ENCODE measurements at places on chromosomes 5 and 9.
A peak's percentile ranks its signal among the peaks of the same experiment; 100 is the strongest.

DNA sequence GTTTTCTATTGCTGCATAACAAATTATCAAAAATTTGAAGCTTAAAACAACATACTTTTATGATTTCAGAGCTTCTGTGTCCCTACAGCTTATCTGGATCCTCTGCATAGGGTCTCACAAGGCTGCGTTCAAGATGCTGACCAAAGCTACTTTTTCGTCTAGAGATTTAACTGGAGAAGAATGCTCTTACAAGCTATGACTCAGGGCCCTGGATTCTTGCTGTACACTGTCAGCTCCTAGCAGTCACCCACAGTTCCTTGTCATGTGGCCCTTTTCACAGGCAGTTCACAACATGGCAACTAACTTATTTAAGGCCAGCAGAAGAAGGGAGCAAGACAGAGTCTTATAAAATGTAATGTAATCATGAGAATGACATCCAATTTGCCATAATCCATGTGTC is 70.8 kb upstream of the FAM174A start:
- no peak for DNase-seq

DNA sequence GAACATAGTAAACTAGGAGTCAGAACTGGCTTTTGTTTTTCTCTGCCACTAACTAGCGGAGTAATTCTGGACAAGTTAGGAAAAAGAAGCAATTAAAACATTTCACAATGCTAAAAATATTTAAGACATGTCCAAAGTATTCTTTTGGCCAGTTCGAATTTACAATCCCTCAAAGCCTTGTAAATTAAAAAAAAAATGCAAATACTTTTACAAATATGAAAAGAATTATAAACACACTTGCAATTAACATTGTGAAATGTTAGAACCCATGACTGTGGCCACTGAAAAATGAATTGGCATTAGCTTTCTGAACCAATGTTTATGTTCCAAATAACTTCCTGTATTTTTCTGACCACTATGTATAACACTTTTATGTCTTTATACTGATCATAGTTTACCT is 2.2 kb downstream of the RAD1 start:
- no peak for DNase-seq

DNA sequence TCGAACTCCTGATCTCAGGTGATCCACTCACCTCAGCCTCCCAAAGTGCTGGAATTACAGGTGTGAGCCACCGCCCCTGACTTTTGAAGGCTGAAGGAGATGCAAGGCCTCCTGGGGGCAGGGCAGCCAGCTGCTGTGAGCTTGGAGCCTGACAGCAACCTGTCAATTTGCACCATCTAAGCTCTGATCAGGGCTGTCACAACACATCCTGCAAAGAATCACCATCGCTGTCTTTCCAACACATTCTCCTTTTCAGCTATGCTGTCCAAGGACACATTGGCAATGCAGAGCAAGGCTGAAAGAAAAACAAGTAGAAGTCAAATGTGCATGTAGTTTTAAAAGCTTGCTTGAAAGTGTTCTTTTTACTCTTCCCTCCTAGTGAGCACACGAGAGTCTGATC is 54.6 kb downstream of the GNA14 start:
- DNase-seq = no peak

DNA sequence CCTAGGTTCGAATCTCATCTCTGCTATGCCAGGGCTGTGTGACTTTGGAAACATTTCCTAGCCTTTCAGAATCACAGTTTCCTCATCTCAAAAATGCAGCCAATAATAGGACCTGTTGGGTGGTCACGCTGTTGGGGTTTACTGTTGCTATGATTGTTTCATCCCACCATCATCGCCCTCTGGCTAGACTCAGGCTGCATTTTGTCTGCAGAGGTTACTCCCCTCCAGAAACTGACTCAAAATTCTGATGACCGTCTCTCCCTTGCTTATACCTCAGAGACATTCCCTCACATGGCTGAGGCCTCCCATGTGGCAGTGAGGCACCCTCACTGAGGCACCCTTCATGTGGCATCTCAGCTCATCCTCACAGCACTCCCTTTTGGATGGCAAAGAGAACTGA is 61.6 kb downstream of the COL27A1 start:
- DNase-seq = no peak

DNA sequence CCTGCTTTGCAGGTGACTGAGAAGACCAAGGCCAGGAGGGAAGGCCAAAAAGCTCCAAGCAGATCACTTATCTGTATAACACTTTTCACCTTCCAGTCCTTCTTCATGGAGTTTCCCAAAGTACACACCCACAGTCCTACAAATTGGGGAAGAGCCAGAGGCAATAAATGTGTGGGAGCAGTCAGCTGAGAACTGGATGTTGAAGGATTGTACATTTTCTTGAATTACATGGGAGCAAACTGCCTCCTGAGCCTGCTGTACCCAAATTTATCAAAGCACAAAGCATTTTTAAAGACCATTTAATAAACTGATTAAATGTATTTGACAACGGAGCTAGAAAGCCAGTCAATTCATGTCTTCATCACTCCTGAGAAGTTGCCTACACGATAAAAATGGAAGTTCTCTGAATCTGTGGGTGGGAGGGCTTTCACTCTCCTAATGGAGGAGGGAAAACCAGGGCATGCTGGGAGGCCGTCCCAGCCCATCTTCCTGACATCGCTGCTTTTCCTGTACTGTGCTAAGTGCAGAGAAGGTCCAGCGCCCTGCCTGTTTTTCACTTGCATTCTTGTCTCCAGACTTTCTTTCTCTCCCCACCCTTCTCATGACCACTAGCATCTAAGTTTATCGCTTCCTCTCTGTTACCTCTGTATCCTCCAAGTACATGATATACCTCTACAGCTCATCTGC is 79.0 kb downstream of the KCNIP1 start:
- no peak for DNase-seq

GRCh38 chr5:1280177-1281037 is 14.5 kb downstream of the TERT start:
- no peak for DNase-seq

- no peak for DNase-seq
Observed at GRCh38 chr9:15163931-15164330, 143.1 kb downstream of the TTC39B start.

DNA sequence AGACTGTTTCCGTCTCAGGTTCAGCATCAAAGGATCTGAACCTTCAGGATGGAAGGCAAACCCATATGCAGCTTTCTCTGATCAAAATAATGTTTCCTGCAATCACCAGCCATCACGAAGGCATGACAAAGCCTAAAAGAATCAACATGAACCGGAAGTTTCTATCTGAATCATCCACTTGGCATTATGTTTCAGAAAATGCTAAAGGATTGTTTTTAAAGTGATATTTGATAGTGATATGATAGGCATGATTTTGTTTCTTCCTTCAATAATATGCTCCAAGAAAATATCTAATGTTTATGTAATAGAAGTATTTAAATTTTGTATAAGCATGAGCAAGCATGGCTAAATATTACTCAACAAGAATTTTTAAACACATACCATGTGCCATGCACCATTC is 219.6 kb downstream of the PLK2 start:
- no peak for DNase-seq

- no peak for DNase-seq
Observed at GRCh38 chr9:6660512-6660911, 15.0 kb upstream of the GLDC start.

DNA sequence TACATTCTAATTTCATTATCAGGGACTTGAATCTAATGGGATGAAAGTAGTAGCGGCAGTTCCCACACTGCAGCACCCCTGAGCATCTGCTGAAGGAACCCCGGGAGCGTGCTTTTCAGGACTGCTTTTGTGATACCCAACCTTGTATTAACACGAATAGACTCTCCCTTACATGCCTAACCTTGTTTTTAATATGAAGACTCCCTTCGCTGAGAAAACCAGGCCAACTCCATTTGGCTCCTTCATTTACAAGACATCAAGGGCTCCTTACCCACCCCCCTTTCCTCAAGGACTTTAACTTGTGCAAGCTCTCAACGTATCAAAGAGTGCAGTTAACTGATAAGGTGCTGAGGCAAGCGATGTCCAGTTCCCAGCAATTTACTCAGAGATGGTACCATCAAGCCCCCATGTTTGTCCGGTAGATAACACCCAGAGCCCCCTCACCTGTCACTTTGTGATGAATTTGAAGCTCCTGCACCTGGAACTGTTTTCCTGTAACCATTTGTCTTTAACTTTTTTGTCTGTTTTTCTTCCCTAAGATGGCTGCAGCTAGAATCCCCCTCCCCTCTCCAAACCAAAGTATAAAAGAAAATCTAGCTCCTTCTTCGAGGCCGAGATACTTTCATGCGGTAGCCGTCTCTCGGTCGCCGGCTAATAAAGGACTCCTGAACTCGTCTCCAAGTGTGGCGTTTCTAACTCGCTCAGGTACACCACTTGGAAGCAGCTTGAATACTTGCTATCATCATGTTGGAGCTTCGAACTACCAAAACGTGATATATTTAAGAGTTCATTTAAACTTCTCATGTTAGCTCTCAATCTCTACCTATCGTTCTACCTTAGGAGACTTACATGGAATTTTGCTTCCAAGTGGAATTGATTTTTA is 10.7 kb downstream of the HNRNPH1 start:
- DNase-seq = no peak

GRCh38 chr5:181217803-181218062 is 5.3 kb upstream of the TRIM41 start:
- DNase-seq = no peak

DNA sequence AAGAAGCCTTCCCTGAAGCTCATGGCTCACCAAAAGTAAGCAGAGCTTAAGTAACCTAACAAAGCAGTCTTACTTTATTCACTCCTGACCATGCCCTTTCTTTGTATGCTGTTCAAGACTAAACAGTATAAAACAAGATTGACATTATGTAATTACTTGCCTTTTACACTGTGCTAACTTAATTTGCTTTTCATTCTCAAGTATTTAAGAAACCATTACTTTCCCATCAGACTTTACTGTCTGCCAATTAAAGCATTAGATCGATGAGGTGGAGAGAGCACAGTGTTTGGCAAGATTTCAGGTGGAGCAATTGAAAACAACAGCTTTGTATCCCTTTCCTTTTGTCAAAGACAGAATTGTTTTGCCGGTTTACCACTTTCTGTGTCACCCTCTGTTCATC is 98.2 kb downstream of the RORB start:
- no peak for DNase-seq

- no peak for DNase-seq
Observed at GRCh38 chr9:129185991-129186390, 7.9 kb upstream of the IER5L start.

- no peak for DNase-seq
Observed at GRCh38 chr9:119412399-119412798, 43.2 kb upstream of the BRINP1 start.

GRCh38 chr5:58077966-58078365 is 381.9 kb downstream of the PLK2 start:
- no peak for DNase-seq

DNA sequence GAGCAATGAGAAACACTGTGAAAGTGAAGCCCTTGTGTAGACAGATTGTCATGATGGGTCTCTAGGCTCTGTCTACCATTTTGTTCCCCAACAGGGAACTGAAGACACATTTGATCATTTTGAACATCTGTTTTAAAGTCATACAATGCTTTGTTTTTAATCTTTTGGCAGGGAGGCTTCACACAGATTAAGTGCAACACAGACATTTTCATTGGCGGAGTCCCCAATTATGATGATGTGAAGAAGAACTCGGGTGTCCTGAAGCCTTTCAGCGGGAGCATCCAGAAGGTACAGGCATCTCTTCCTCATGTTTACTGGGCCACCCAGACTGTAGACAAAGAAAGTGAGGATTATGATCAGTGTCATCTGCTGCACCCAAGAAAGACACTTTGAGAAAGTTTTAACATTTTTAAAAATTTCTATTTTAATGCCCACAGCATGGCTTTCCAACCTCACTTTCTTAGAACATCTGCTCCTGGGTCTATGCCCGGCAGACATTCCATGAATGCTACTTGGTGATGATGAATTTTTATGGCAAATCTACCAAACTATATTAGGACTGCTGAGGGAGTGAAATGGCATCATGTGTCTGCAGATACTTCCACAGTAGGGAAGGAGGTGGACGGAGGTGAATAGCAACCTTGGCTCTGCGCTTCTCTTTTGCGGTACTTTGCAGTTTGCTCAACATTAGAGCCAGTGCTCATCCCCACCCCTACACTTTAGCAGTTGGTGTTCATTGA is 121.3 kb downstream of the LIFR start:
- DNase-seq = no peak

GRCh38 chr5:74136276-74136825 is 504.2 kb downstream of the ENC1 start:
- no peak for DNase-seq

- DNase-seq = no peak
Observed at GRCh38 chr9:3074247-3074646, 230.4 kb upstream of the PUM3 start.

DNA sequence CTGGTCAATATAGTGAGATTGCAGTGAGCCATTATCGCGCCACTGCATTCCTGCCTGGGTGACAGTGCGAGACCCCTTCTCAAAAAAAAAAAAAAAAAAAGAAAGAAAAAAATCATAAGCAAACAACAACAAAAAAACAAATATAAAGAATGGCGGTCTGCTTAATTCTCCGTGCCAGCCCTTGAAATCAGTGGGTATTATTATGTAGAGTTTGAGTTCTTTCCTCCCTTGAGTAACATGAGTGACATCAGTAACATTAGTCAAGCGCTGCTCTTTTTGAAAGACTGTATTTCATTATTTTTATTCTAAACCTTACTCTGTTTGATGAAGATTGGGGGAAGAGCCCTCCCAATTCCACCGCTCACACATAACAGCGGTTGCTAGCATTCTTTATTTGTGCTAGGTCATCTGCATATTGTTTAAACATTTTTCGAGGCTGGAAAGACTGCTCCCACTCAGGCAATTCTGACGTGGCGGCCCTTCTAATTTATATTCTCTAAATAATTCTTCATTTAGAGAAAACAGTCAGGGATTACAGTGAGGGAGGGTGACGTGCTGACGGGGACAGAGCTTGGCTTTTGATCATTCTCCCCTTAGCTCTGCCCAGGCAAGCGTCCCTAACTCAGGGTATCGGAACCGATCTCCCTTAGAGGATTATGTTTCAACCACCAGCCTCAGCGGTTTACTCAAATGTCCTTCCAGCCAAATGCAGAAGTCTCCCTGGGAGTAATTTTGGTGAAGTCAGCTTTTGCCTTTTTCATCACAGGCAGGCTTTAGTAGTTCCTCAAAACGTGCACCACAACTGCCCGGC is 860 bp upstream of the MARCHF6 start:
- DNase-seq = no peak

- DNase-seq = no peak
Observed at GRCh38 chr5:175830586-175831300, 40.6 kb upstream of the CPLX2 start.

GRCh38 chr9:134025606-134026541 is 593 bp downstream of the BRD3OS start:
- peak; percentile 77 for DNase-seq

- no peak for DNase-seq
Observed at GRCh38 chr5:32298059-32298415, 14.7 kb downstream of the MTMR12 start.

GRCh38 chr9:130328349-130328801 is 62.8 kb downstream of the HMCN2 start:
- DNase-seq = no peak

GRCh38 chr5:157597277-157597676 is 21.7 kb upstream of the ADAM19 start:
- DNase-seq = no peak

GRCh38 chr9:31325778-31326177 is 1058.7 kb upstream of the ACO1 start:
- no peak for DNase-seq

GRCh38 chr5:3230254-3230653 is 365.4 kb upstream of the IRX1 start:
- no peak for DNase-seq

Measured in H1 (cell line).